ENCODE measurements at places on chromosomes 1 and 21.

GRCh38 chr1:64745986-64746940, 1.4 kb downstream of the RAVER2 start:
- DNase-seq, result no peak

DNA sequence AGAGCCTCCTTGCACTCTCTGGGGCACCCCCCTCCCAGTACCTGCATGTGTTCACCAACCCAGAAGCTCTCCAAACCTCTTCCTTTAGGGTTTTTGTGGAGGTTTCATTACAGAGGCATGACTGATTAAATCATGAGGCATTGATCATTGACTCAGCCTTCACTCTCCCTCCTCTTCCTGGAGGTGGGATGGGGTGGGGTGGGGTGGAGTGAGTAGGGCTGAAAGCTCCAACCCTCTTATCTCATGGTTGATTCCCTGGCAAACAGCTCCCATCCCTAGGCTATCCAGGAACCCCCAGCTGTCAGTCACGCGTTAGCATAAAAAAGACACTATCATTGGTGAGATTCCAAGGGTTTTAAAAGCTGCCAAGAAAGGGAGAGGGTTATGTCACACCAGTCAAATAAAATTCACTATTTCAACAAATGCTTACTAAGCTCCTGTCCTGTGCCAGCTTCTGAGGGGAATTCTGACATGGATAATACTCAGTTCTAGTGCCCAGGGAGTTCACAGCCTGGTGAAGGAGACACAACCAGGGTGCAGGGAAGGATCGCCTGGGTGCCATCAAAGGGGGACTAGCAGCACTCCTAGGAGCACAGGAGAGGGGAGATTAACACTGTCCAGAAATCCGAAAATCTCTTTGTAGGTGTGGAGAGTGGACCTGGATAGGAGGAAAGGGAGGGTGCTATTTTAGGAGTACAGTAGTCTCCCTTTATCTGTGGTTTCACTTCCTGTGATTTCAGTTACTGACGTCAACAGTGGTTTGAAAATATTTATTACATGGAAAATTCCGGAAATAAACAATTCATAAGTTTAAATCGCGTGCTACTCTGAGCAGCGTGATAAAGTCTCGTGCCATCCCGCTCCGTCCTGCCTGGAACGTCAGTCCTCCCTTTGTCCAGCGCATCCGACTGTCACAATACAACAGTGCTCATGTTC, 6.8 kb upstream of the IL24 start:
- no peak for DNase-seq

GRCh38 chr1:203629016-203629506, 2.4 kb downstream of the ATP2B4 start:
- no peak for DNase-seq

GRCh38 chr1:82116105-82116504, 315.4 kb downstream of the ADGRL2 start:
- DNase-seq, result no peak

- no peak for DNase-seq
These were observed 643.0 kb downstream of the KIF26B start for GRCh38 chr1:245797592-245798348.

DNA sequence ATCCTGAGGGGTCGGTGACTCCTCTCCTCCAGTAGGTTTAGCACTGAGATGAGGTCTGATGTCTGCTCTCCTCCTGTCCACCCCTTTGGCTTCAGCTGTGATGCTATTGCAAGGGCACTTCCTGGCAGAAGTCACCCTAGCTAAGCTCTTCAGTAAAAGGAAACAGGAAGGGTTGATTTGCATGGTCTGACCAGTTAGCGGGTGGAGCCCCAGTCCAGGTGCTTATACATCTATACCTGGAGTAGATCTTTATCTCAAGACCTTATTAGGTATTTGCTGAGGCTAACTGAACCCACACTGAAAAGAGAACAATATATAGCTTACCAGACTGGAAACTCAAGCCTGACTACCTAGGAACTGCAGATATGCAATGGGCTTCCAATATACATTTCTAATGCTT, 28.9 kb upstream of the NFASC start:
- DNase-seq, result no peak

DNA sequence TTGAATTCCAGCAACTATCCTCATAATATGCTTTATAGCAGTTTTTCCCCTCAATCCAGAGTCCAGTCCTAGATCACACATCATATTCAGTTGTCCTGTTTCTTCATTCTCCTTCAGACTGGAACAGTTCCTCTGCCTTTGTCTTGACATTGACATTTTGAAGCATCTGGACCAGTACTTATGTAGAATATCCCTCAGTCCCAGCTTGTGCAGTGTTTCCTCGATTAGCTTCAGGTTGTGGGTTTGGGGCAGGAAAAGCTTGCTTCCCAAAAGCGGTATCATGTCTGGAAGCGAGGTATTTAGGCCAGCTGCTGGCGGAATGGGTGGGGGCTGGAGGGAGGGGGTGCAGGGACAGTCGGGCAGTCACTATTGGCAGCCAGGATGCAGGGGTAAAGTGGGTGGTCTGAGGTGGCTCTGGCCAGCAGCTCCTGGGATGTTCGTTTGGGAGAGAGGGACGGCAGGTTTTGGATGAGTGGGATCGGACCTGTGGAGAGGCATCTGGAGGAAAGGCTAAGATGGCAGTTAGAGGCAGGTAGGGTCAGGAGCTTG, 6.5 kb downstream of the THEMIS2 start:
- no peak for DNase-seq

DNA sequence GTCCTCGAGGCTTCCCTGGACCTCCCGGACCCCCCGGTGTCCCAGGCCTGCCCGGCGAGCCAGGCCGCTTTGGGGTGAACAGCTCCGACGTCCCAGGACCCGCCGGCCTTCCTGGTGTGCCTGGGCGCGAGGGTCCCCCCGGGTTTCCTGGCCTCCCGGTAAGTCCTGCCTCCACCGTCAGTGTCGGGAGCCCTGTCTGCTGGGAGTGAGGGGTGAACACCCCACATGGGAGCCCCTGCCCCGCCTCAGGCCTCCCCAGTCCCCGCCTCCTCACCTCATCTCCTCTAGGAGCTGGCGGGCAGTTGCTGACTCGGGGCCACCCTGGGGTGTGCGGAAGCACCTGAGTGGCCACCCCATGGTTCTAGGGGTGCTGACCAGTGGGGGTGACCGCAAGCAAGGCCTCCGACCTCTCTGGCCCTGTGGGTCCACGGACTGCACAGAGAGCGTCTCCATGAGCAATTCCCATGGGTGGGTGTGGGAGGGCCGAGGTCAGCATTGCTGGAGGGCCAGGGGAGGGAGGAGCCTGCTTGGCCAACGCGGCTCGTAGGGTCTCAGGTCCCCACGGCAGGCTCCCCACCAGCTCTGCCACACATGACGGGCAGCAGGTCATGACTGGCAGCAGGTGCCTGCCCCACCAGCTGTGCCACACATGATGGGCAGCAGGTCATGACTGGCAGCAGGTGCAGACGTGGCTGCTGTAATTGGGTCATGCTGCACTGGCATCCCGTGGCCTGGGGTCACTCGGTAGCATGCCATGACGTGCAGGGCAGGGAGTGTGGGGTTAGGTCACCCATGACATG, 61.3 kb downstream of the SLC19A1 start:
- DNase-seq, result no peak

DNA sequence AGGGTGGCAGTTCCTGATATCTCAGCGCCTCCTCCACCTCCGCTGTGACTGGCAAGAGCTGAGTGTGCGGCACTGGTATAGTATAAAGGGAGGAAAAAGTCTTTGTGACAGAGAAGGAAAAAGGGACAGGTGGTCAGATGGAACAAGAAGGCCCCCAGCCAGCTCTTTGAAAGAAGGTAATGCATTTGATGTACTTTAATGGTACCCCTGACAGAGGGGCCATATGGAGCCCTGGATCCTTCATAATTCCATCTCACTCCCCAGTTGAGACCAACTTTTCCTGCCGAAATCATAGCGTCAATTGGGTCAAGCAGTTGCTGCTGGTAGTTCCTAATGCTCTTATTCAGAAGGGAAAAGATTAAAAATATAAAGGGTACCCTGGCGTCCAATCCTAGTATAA, 198.2 kb downstream of the ZNF326 start:
- DNase-seq, result no peak

Measured in T47D (cell line).